T-helper 17 cell (primary cell): ENCODE measurements at places on chromosomes 7 and 10.

DNA sequence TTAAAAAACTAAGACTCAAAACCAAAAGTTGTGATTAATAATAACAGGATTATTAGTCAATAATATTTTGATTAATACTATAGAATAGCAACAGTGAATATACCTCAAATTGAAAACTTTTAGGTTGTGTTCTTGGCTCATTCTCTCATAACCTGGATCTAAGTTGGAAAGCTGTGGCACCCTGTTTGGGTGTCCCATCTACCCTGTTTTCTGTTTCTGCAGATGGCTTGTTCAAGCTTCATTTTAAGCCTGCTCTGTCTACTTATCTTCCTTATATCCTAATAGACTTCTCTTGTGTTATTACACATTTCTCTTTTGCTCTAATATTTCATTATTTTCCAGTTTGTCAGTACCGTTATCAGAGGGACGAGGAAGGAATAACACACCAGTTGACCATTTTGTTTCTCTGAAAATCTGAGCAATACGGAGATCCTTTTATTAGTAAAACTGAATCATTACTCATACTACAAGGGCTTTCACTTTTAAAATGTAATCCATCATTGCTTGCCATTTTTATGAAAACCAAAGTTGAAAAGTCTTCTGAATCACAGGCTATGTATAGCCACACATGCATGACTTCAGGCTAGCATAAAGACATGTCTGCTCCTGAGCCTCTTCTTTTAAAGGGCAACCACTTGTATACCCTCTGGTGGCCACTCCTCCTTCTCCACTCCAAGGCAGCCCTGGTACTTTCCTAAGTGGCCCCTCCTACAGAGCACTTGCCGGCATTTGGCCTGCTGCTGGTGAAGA is 22.3 kb downstream of the COX15 start:
- no peak for DNase-seq

DNA sequence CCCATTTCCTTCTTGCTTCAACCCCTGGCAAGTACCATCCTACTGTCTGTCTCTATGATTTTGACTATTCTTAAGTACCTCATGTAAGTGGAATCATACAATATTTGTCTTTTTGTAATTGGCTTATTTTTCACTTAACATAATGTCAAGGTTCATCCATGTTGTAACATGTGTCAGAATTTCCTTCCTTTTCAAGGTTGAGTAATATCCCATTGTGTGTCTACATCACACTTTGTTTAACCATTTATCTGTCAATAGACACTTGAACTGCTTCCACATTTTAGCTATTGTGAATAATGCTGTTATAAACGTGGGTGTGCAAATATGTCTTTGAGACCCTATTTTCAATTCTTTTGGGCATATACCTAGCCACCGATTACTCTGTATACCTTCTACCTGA is 14.0 kb upstream of the CDK14 start:
- no peak for DNase-seq

GRCh38 chr10:31708474-31708873 is 220.2 kb downstream of the ARHGAP12 start:
- DNase-seq: no peak

DNA sequence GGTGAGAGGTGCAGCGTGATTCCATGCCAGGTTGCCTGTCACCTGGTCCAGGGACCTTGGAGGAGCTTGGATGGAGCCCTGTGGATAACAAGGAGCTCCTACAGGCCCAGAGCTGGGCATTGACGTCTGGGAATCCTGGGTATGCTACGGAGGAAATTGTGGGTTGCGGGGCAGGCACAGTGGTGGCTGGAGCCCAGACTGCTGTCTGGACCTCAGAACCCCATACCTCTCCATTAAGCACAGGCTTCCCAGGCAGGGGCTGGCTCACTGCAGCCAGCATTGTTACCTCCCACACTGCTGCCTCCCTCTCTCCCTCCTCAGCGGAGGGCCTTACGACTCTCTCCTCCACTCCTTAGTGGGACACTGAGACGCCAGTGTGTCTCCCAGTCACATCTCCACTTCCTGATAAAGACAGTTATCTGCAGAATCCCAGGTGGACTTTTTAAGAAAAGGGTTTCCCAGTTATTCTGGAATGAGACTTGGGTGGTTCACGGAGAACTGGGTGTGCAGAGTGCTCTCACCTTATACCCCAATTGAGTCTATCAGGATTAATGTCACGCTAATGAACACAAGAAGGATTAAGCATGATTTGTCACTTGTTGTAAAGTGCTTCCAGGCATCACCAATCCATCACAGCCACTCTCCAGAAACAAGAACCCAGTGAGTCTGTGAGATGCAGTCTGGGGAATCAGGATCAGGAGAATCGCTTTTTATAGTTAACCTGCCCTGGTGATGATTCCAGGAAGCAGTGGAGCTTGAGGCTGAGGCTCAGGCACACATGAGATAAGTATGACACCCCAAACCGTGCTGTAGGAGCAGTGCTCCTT is 309.4 kb downstream of the RPS24 start:
- DNase-seq: no peak

DNA sequence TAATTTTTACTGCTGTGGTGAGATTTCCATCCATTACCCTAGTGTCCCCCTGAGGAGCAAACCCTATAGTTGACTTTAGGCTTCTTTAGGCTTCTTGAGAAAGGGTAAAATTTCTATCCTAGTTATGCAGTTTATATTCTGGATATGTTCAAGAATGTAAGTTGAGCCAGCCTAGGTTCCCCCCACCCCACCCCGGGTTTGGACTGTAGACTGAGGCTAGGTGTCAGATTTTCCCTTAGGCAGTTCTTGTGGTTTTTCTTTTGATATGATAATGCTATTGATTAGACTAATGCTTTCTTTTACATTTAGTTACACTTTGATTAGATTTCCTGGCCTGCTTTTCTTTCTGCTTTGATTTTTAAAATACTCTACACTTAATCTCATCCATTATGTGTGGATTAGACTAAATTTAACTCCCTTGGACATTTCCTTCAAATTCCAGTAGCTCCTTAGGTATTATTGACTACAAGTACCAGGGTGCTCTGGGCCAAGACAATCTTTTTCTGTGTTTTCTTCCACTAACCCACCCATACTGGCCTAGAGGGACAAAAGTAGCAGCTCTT is 37.7 kb downstream of the NRF1 start:
- DNase-seq: no peak

DNA sequence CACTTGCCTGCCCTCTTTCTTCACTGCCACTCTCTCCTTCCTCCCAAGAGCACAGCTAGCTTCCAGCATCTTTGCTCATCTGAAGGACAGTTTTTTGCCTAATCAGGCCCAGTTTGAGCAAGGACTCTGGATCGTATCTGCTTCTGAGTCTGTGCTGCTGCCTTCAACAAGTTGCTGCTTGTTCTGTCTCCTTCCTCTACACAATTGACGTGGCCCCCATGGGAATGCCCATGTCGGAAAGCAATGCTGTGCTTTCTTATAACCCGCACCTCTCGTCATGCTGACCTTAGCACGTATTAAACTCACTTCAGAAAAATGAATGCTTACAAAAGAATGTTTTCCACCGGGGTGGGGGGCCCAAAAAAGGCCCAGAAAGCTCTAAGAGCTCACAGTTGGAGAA is 324.7 kb upstream of the C7orf33 start:
- no peak for DNase-seq

- no peak for DNase-seq
These were observed 30.9 kb downstream of the TMEM120A start for GRCh38 chr7:75963381-75963995.

- no peak for DNase-seq
These were observed 33.3 kb downstream of the EPHB4 start for GRCh38 chr7:100793806-100794660.

DNA sequence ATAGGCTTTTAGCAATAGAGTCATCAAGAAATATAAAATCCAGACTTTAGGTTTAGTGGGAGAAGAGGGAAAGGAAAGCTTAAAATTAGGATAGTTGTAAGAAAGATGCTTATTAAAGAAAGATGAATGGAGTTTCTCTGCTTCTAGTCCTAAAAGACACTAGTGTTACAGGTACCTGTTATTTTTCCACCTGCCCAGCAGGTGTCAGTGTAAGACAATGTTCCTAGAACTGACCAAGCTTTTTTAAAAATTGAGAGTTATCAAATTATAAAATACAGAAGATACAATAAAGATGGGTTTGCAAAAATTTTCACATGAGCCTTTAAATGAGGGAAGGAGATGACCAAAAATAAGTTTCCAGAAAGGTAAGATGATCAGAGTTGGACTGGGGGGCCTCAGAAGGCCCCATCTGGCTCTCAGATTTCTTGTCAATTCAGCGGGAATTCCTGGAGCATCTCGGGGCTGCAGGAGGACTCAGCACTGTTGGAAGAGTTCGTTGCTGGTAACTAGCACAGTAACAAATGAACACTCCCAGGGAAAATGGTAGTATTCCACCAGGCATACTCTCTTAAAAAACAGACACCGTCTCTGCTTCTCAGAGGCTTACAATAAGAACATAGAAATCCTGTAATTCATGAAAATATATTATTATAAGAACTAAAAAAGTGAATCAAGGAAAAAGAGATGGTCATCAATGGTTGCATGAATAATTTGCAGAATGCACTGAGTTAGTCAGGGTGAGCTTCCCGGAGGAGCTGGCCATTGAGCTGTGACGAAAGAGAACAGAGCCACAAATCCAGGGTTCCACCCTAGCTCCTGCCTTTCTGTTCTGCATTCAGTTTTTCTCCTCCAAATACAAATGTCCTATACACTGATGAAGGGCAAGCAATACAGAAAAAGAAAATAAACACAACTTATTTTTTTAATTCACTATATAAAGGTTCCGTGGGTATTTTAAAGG is 71.8 kb upstream of the PIK3CG start:
- no peak for DNase-seq

DNA sequence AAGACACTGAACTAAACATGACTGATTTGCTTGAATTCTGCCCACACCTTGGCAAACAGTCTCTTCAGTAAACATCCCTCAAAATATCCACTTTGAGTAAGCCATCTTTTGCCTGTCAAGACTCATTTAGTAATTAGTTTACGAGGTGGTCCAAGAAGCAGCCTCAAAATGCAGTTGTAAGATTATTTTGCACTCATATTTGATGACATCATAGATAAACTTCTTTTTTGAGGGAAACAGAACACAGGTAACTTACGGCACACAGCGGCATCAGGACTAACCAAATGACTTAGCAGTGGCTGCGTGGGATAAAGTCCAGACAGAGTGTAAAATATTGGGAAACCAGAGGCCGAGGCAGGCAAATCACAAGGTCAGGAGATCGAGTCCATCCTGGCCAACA is 41.8 kb upstream of the STEAP1B start:
- no peak for DNase-seq

DNA sequence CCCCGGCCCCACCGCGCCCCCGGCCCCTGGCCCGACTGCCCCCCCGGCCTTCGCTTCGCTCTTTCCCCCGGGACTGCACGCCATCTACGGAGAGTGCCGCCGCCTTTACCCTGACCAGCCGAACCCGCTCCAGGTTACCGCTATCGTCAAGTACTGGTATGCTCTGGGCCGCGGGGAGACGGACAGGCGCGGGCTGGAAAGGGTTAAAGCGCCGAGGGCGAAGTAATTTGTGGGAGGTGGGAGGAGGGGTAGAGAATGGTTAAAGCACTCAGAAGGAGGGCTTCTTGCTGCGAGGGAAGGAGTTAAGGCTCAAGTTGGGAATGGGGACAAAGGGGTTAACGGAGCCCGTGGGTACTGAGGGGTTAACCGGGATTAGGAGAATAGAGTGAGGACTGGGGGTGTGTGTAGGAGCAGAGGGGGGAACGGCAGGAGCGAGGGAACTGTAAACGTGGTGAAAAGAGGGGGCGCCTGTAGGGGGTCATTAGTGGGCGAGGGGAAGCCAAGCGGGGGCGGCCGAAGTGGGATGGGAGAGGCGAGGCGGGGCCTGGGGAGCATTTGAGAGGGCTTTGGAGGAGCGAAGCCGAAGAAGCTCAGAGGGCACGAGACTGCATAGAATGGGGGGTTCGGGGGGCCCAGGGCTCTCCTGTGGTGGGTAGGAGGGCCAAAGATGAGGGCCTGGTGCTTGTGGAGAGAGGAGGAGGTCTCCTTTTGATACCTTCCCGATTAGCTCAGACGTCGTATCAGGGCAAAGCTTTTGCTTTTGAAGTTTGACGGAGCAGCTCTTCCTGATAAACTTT is 605 bp downstream of the SUFU start:
- no peak for DNase-seq
